ENCODE measurements at places on chromosomes 2 and 18.

GRCh38 chr18:40356168-40356567 lies 1598.9 kb upstream of the PIK3C3 start:
- no peak for DNase-seq

- DNase-seq: no peak
Observed at GRCh38 chr18:34084635-34085034, 140.1 kb downstream of the NOL4 start.

- no peak for DNase-seq
Observed at GRCh38 chr18:54956506-54956905, 2.8 kb downstream of the CCDC68 start.

GRCh38 chr2:72014831-72015230 lies 132.8 kb downstream of the CYP26B1 start:
- no peak for DNase-seq

Measured in GM20000 (cell line).